ENCODE measurements at places on chromosomes 2 and 18.

DNA sequence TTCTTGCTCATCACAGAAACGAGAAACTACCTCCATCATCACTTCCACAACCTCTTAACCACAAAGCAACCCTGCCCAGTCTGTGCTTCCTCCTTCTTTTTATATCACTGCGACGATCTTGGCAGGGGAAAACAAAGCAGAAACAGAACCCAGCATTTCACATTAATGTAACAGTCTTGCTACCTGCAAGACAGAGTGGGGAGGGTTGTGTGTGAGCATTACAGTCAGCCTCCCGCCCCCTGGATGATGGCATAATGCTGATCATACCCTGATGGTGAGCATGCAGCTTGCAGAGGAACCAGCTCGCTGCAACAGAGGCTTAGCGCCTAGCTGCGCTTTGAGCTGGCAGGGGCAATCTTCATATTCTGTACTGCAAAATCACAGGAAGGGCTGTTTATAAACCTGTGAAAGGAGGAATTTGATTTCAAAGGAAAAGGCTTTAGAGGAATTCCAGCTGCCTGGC, 376.1 kb downstream of the IRS1 start:
- peak; percentile 4 for DNase-seq

- DNase-seq: no peak
Measured at GRCh38 chr2:72211777-72212485, 64.3 kb upstream of the CYP26B1 start.

DNA sequence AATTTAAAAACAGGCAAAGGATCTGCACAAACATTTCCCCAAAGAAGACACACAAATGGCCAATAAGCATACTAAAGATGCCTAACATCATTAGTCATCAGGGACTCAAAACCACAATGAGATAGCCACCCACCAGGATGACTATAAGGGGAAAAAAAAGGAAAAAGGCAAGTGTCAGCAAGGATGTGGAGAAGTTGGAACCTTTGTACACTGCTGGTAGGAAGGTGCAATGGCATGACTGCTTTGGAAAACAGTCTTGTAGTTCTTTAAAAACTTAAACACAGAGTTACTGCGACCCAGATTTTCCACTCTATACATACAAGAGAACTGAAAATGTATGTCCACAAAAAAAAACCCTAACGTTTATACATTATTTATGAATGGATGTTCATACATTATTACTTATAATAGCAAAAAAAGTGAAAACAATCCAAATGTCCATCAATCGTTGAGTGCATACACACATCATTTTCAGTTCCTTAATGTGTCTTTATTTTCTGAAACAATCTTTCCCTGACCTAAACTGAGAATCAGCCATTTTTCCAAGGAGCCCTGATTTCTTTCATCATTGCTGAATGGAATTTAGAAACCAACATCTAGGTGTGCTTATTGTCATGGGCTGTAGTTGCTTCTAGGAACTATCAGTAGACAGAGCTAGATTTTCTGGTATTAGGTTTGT, 64.7 kb upstream of the TLK1 start:
- DNase-seq: no peak

DNA sequence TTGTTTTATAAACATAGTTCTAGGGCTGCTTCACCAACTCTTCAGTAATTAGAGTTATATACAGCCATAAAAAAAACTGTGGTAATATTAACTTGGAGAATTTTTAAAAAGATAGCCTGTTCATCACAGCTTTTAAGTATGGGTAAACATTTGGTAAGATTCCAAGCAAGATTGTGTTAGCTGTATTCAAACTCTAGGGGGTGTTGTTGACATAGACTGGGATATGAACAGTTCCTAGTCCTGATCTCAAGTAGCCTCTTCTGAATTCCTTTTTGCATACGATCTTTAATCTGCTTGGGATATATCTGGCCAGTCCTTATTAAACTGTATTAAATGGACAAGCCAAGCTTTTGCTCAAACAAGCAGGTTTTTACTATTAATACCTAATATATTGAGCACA, 13.4 kb downstream of the NOP58 start:
- DNase-seq: no peak

GRCh38 chr18:44557616-44558151, 123.0 kb upstream of the SETBP1 start:
- DNase-seq: no peak

DNA sequence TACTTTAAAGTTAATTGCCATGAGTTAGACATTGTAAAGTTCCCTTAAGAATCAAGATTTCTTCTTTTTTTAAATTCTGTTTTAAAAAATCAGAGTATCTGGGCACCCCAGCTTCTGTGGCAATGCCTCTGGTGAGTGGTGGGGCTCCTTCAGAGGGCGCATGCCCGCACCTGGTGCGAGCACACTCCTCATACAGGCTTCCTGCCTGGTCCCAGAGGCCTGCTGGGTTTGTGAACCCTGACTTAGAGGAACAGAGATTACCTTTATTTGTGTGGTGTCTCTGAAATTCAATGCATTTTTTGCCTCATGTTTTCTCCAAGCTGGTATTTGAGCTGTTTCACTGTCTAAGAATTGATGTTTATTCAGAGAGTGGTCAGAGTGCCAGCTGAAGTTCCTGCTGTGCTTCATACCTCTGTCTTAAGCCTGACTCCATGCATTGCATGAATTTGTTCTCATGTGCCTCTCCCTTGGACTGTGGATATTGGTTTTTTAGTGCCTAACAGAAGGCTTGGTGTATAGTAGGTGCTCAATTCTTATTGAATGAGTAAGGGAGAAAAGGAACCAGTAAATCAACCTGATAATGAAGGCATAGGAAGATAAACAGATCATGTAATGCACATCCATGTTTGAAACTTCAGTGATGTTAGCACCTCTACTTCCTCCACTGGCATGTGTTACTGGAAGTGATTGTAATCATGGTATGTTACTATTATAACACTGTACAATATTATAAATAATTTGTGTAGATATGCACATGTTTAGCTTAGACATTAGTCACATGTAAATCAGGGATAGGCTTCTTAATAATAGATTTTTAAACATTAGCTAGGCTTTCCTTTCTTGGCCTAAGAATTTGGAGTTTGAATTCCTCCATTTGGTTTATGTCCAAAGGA, 29.0 kb downstream of the PHLPP1 start:
- DNase-seq: peak; percentile 28

GRCh38 chr2:29894822-29895614, 26.4 kb downstream of the ALK start:
- no peak for DNase-seq

DNA sequence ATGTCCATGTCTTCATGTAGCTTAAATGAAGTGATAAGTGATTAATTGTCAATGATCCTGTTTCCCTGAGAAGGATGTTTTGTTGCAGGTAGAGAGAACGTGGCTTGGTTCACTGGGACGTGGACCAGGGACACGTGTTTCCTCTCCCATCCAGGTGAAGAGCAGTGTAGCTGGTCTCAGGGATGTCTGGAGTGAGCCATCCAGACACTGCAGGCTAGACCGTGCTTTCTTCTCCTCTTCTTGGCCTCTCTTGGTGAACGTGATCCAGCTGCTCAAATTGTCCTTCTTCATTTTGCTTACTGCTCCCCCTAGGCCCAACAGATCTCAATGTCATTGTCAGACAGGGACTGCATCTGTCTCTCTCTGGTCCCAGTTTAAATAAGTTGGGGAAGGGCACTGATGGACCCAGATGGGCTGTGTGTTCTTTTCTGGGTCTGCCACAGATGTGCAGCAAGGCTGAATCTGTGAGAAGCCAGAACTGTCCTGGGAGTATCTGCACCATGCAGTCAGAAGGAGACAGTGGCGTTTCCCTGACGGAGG, 263.8 kb downstream of the CYRIA start:
- no peak for DNase-seq

DNA sequence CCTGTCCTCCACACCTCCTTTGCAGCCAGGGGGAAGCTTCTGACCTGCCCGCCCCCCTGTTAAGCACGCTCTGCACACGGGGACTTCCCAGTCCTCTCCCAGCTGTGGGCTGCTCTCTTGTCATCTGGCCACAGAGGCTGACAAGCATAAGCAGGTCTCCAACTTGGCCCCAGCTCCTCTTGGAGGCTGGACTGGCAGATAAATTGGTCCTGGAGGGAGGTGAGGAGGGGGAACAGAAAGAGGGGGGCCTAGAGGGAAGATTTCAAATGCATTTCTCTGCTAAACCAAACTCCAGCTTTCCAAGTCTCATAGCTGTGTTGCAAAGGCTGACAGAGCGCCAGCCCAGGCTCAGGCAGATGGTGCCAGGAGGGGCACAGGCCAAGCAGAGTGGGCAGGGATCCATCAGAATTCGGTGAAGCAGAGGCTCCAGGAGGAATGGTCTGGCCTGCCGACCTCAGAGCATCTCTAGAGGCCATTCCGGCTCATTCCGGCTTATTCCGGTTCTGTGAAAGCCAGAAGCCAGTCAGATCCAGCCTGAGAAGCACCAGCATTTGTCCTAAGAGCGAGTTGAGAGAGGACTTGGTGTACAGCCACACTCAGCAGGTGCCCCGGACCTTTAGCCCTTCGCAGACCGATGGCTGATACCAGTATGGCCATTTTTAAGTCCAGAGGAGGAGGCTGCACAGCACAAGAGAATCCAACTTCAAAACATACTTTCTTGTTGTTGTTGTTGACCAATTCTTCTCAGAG, 508.9 kb upstream of the MYT1L start:
- DNase-seq: no peak

- no peak for DNase-seq
Measured at GRCh38 chr18:63088262-63088661, 231.3 kb downstream of the BCL2 start.

DNA sequence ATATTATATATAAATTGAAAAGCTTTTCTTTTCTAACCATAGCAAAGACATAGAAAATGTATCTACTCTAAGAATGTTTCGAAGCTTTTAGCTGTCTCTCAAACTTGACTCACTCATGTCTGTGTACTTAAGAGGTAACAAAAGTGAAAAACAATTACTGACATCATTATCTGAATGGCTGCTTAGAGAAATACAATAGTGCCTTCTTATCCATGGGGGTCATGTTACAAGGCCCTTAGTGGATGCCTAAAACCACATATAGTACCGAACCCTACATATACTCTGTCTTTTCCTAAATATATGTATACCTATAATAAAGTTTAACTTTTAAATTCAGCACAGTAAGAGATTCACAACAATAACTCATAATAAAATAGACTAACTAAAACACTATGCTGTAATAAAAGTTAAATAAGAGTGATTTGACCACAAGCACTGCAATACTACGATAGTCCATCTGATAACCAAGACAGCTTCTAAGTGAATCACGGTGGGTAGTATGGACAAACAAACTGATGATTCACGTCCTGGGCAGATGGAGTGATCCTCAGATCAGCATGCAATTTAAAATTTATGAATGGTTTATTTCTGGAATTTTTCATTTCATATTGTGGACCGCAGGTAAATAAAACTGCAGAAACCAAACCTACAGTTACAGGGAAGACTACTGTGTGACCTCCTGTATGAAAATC, 246.2 kb downstream of the XIRP2 start:
- DNase-seq: no peak

GRCh38 chr18:39058386-39059000, 1492.9 kb upstream of the CELF4 start:
- DNase-seq: no peak

DNA sequence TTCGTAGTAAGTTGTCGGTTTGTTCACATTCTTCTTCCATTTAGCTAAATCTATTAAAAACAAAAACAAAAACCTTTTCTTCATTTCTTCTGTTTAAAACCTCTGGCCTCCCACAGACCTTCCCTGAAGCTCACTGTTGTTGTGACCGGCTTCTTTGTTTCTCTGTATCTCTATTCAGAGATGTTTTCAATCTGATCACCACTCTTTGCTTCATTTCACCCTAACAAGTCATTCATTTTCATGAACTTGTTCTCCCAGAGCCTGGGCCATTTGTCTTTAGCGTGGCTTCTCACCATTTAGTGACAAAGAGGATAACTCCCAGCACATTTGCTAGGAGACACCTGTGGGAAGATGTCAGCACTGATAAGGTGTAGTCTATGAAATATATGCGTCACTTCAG, 794.2 kb downstream of the ERBB4 start:
- no peak for DNase-seq

GRCh38 chr2:10924441-10924840, 12.7 kb downstream of the KCNF1 start:
- no peak for DNase-seq

DNA sequence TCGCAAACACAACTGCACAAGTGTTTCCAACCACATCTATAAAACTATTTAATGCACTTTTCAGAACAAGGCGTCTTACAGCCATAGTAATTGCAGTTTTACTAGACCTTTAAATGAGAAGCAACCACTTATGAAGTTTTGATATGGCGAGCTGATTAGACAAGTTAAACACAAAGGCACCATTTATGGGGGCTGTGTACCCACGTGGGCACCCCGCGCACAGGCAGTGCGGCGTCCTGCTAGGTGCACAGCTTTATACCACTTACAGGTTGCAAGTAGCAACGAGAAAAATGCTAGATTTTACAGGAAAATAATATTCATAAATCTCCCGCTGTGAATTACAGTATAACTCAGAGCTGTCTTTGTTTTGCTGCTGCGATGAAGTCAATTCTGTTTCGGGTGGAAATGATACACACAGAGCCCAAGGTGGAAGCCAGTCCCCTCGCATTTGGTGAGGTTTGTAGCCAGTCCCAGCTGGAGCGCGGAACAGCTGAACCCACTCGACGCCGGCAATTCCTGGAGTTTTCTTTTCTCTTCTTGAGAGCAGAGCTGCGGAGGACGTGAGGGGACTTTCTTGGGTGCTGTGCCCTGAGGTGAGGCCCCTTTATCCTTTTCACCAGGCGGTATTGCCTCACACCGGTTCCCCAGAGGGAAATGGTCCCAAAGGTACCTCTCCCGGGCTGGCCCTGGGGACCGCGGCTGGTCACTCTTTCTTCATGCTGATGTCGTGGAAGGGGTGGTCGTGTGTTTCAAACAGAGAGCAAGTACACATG, 76.7 kb downstream of the PTGR3 start:
- DNase-seq: no peak

DNA sequence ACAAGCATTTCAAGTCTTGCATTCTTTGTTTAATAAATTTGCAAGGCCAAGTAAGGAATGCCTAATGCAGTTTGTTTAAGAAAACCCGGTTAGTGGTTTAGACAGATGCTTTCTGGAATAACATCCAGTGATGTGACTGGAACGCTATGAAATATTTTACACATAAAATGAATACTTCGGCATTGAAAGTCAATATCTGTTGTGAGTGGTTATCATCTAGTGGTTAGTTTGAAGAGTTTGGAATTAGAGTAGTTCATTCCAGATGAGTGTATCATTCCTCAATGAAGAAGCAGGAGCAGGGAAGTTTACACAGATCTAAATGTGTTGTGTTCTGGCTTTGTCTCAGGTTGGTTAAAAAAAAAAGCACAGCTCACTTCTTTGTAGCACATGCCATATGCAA, 608.0 kb upstream of the PIK3C3 start:
- no peak for DNase-seq

- no peak for DNase-seq
Measured at GRCh38 chr2:85661139-85661858, 6.7 kb downstream of the SFTPB start.

- DNase-seq: no peak
Measured at GRCh38 chr2:24723665-24724064, 69.5 kb downstream of the PTRHD1 start.

DNA sequence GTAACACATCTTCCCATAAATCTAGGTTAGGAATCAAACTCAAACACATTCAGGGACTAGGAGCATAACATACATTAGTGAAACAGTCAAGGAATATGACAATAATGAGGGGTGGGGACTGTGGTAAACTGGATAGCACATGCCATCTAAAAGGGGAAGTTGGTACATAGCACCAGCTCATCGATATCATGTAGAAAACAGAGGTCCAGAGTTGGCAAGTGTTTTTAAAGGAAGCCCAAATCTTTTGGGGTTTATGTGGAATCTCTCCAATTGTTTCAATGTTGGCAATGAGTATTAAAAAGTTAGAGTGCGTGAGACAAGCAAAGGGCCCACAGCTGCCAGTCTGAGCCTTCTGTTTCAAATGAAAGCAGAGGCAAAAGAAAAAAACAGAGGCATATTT, 24.4 kb downstream of the KLF7 start:
- DNase-seq: no peak
